ENCODE measurements at places on chromosomes 6 and 20.

DNA sequence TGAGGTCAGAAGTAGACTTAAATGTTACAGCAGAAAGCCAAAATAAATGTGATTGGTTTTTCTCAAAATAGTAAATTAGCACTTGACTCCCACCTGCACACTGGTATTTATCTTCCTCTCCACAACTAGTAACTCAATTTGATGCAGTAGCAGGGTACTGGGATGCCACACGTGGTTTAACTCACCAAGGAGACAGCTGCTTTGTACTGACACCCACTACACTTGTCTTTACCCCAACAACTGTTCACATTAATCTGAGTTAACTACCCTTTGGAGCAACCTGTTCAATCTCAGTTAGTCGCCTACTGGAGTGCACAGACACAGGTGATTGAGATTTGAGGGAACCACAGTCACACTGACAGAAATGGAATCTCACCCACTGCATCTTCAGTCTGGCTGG, 242.1 kb downstream of the PRKN start:
- no peak for DNase-seq

DNA sequence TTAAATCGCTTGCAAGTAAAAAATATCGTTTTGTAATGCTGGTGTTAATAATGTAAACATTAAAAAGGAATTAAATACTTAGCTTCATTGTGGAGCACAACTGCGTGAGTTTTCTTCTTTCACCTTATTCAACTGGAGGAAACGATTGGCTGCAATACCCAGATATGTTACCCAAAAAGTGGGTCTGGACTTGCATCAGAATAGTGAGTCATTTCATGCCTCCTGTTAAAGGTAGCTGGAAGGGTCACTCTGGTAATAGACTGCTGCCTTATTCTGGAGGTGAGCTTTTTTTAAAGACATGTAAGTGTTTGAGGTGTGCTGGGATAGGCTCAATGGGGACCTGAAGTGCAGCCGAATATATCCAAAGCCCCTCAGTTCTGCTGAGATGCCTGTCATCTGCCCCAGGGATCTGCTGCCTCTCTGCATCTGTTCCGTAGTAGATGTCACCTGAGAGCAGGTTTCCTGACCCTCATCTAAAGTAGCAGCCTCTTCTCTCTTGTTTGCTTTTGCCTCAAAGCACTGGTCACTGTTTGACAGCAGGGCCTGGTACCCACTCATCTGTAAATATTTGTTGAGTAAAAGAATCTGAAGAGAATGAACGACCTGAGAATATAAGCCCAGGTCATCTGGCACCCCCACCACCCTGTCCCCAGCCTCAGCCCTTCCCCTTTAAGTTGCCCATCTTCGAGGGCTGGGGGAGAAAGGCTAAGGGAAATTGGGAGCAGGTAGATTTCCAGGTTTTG, 5.6 kb upstream of the UQCC2 start:
- no peak for DNase-seq

GRCh38 chr20:48178633-48179032, 393.4 kb upstream of the SULF2 start:
- no peak for DNase-seq

DNA sequence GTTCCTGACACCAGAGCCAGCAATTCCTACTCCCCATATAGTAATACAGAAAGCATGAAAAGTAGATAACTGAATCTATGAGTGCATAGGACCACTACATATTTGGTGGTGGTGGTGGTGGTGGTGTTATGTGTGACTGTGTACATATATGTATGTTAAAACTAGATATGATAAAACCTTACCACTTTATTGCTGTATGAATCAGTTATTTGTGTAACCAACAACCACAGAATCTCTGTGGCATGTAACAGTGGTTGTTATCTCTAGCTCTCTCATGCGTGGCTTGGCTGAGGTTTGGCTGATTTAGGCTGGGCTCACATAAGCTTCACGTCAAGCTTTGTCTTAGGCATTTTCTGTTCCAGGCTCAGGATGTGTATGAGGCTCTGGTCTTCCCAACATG, 55.7 kb downstream of the PLCB1 start:
- DNase-seq = no peak

DNA sequence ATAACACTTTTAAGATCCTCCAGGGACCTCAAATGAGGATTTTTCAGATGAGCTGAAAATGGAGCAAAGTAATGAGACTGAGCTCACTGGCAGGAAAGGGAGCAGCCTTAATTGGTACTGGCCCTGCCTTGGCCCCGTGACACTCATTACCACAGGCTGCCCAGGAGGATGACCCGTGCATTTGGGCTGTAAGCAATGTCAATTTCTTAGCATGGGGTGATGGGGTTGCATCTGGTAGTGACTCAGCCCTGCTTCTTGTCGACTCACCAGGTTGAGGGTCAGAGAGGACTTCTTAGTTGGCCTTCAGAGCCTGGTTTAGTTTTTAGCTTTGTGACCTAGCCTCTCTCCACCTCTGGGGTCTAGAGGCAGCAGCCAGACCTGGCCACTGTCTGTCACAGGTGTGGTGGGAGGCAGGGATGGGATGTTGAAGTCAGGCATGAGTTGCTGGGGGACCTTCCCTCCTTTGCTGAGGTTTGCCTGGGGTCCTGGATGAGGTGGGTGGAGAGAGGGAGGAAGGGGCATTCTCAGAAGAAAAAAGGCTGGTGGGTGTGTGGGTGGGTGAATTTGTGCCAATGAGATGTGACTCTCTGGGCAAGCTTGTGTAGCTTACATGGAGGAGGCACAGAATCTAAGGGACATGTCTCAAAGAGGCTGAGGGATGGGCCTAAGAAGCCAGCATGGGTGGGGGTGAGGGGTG, 25.9 kb upstream of the EPB41L1 start:
- DNase-seq = no peak

DNA sequence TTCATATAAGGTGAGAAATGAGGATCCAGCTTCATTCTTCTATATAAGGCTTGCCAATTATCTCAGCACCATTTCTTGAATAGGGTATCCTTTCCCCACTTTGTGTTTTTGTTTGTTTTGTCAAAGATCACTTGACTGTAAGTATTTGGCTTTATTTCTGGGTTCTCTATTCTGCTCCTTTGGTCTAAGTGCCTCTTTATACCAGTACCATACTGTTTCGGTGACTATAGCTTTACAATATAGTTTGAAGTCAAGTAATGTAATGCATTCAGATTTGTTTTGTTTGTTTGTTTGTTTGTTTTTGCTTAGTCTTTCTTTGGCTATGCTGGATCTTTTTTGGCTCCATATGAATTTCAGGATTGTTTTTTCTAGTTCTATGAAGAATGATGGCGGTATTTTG, 64.6 kb downstream of the ERMARD start:
- DNase-seq = no peak
